ENCODE measurements at places on chromosomes 1 and 21.
A peak's percentile ranks its signal among the peaks of the same experiment; 100 is the strongest.

DNA sequence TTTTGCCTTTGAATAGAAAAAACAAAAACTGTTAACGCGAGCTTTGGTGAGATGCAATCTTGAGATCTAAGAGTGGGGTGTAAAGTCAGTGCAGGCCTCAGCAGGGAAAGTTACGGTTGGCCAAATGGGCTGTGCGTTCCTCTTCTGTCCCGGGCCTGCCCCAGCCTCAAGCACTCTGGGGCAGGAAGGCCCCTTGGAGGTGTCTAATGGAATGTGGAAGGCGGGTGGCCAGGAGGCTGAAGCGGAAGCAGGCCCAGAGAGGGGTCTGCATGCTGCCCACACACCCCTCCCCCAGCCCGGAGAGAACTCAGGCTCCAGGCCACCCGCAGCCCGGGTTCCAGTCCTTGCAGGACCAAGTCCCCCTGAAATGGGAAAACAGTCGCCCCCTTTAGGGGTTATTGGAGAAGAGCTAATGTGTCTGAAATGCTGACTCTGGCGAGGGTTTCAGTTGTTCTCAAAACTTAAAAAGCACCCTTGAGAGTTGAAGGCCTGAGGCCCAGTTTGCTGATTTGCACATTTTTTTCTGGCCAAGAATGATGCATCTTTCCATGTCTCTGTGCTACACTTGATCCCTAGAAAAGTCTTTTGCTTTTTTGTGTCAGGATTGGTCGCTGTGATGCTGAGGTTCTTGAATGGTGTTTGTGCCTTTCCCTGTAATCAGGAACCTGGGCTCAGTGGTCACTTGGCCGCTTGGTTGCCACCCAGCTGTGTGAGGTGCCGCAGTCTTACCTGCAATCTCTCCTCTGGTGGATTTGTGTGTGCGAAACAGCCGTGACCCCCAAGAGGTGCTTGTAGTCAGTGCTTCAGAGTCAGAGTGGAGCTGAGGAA is 2.0 kb downstream of the COL18A1 start:
- peak; percentile 73 for DNase-seq

GRCh38 chr1:91830242-91831131 is 55.5 kb downstream of the TGFBR3 start:
- no peak for DNase-seq

DNA sequence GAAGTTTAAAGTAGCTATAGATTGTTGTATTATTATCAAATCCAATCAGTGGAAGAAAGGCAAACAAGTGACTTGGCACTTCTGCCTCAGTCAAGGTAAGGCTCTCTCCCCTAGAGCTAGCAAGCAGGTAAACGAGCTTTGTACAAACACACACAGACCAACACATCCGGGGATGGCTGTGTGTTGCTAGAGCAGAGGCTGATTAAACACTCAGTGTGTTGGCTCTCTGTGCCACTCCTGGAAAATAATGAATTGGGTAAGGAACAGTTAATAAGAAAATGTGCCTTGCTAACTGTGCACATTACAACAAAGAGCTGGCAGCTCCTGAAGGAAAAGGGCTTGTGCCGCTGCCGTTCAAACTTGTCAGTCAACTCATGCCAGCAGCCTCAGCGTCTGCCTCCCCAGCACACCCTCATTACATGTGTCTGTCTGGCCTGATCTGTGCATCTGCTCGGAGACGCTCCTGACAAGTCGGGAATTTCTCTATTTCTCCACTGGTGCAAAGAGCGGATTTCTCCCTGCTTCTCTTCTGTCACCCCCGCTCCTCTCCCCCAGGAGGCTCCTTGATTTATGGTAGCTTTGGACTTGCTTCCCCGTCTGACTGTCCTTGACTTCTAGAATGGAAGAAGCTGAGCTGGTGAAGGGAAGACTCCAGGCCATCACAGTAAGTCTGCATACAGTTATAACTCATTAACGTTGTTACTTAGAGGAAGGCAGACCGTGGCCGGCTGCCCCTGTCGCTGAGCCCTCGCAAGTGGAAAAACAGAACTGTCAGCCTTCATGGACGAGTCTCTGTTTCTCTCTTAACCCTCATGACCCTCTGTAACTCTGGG is at the start of gene PALMD:
TSS of gene PALMD (plus strand) at position 415 of the 833 bp plus-strand sequence. CDS start at position 620, 205 bp downstream.
- DNase-seq: no peak

DNA sequence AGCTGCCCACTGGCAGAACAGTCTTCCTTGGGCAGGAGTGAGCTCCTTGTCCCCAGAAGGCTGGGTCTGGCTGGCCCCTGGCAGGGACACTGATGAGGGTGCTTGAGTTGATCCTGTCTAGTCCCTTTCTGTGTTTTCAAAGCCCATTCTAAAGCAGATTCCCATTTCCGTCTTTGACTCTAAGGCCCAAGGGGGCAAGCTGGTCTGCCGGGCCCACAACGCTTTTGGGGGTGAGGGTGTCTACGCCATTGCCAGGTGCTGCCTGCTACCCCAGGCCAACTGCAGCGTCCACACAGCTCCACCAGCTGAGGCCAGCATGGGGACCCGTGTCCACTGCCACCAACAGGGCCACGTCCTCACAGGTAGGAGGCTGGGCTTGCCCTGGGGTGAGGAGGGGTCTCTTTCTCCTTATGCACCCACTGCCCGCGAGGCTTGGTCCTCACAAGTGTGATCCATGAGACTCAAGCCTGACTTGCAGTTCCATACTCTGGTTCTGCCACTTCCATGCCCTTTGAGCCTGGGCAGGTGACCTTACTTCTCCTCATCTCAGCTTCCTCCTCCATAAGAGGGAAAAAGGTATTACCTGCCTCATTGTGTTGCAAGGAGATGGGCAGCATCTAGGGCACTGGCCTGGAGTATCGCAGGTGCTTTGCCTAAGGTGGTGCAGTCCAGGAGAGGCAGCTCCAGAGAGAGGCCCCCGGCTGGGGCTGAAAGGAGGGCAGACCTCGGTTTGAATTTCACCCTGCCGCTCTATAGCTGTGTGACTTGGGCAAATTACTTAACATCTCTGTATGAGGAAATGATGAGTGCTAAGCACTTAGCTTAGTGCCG is 20.2 kb downstream of the PCSK9 start:
- no peak for DNase-seq

GRCh38 chr1:1332774-1333480 is 1.8 kb downstream of the TAS1R3 start:
- no peak for DNase-seq

DNA sequence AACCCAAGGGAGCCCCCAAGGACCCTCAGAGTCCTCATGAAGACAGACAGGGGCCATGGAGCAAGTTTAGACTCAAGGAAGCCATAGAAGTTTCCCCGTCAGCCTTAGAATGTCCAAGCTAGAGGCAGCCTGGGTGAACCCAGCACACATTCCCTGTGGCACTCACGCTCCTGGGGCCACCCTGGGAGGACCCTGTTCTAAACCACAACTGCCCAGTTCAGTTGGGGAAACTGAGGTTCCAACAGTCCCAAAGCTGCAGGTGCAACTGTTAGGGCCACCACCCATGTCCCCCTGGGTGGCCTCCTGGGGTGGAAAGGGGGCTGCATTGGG is 9.3 kb downstream of the WNT3A start:
- no peak for DNase-seq

DNA sequence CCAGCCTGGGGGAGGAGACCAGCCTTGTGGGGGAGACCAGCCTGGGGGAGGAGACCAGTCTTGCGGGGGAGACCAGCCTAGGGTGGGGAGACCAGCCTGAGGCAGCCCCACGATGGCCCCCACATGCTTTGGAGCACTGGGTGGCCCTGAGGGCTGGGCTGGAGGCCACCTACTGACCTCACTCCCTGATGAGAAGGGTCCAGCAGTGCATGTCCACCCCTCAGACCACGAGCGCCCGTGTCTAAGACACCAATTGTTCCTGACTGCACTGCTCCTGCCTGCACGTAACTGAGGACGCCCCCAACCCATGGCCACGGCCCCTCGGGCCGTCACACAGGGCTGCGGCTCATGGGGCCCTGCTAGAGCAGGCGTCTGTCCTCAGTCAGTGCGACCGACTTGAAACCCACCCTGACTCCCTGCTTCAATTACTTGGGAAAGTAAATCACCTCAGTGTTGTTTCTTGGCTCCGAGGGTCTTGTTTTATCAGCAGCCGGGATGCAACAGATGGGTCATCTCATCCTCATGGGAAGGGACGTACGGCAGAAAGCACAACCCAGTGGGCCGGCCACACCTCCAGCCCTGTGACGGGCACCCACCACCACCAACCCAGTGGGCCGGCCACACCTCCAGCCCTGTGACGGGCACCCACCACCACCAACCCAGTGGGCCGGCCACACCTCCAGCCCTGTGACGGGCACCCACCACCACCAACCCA is at the start of gene SPATC1L:
TSS of gene SPATC1L (minus strand) at position 550 of the 715 bp plus-strand sequence. CDS start 1,643 bp downstream, outside the sequence.
- DNase-seq: peak; percentile 78

DNA sequence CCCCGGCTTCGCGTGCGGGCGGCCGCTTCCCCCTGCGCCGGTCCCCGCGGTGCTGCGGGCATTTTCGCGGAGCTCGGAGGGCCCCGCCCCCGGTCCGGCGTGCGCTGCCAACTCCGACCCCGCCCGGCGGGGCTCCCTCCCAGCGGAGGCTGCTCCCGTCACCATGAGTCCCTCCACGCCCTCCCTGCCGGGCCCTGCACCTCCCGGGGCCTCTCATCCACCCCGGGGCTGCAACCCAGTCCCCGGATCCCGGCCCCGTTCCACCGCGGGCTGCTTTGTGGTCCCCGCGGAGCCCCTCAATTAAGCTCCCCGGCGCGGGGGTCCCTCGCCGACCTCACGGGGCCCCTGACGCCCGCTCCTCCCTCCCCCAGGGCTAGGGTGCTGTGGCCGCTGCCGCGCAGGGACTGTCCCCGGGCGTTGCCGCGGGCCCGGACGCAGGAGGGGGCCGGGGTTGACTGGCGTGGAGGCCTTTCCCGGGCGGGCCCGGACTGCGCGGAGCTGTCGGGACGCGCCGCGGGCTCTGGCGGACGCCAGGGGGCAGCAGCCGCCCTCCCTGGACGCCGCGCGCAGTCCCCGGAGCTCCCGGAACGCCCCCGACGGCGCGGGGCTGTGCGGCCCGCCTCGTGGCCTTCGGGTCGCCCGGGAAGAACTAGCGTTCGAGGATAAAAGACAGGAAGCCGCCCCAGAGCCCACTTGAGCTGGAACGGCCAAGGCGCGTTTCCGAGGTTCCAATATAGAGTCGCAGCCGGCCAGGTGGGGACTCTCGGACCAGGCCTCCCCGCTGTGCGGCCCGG is 159.2 kb downstream of the RUNX1 start:
- peak; percentile 85 for DNase-seq

DNA sequence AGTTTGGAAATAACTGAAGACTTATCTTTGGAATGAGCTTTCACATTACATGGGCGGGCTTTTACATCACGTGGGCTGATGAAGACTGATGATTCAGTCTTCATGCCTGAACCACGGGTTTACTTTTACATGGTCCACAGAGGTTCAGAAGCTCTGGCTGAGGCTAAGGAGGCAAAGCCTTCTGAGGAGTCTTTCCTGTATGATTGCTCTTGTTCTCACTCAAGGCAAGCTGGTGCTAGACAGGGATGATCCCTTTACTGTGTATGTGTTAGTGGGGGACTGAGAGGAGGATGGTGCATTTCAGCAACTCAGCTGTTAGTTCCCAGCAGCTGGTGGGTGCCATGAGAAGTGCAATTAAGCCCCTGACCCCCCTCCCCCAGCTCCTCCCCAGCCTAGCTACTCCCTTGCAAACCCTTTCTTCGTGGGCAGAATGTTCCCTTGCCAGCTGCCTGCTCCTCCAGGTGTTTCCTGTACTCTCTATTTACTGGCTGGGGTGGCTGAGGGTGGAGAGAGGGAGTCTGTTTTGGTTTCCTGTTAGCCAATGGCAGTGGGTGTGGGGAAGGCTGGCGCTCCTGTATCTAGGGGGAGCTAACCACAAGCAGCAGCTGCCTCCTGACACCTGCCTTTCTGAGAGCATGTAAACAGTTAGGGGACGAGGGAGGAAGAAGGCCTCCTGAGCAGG is 15.4 kb downstream of the BTG2 start:
- peak; percentile 68 for DNase-seq

GRCh38 chr1:162676087-162676486 is 43.8 kb downstream of the DDR2 start:
- DNase-seq: no peak

GRCh38 chr1:70487910-70488665 is 77.0 kb downstream of the CTH start:
- DNase-seq: peak; percentile 65

DNA sequence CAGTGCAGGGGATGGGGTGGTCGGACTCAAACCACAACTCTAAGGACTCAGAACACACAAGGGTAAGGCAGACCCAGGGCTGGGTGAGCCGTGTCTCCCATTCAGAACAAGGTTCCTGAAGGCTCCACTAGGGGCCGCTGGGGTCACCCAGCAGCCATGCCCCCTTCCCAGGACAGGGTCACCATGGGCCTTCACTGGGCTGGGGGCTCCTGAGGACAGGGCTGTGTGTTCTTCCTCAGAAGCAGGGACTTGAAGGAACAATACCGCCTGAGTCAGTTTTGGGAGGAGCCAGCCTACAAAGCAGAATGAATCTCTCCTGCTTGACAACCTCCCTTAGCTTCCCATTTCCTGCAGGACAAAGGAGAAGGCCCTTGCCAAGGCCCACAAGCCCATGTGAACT is 15.4 kb downstream of the RIMS3 start:
- DNase-seq: peak; percentile 72

GRCh38 chr1:41679531-41679930 is 195.0 kb upstream of the EDN2 start:
- DNase-seq: no peak

DNA sequence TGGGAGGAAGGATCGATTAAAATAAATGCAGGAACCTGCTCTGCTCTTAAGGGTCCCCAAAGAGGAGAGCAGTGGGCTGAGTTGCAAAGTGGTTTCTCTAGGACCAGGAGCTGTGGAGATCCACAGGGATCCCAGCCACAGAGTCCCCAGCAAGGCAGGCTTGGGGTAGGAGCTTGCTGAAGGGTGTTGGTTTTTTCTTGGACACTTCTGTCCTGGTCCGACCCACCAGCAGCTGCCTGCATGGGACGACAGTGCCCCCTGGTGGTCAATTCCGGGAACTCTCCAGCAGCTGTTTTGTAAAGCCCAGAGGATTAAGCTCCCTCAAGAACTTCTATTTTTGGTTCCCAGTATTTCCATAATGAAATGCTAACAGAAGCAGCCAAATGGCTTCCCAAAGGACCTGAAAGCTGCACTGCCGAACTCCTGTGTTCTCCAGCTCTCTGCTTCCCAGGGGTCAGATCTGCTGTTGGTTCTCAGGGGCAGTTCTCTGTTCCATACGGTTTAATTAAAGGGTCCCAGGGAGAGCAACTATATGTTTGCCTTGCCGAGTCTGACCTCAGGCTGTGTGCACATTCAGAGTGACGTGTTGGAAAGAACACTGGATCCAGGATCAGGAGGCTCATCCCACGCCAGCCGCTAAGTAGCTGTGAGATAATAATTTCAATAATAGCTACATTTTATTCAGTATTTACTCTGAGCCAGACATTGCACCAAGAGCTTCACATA is 23.2 kb downstream of the NENF start:
- DNase-seq: peak; percentile 84
